ENCODE measurements at places on chromosomes 3 and 15.

DNA sequence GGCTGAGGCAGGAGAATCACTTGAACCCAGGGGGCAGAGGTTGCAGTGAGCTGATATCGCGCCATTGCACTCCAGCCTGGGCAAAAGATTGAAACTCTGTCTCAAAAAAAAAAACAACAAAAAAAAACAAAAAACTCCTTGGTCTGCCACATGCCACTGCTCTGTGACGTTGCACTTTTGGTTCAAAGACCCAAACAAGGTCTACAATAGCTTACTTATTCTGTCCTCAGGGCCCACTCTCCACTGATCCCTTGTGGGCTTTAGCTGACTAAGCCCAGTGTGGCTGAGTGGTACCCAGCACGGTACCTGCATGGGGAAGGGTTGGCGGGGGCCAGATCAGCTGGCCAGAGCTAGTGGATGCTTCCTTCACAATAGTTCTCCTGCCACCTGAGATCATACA is 1.8 kb downstream of the MON1A start:
- DNase-seq = no peak

GRCh38 chr3:15926871-15927270 is 129.1 kb upstream of the ANKRD28 start:
- no peak for DNase-seq

GRCh38 chr3:138332472-138333073 is 2.9 kb upstream of the NME9 start:
- DNase-seq = no peak

GRCh38 chr3:38059591-38059990 is 20.6 kb downstream of the DLEC1 start:
- no peak for DNase-seq

DNA sequence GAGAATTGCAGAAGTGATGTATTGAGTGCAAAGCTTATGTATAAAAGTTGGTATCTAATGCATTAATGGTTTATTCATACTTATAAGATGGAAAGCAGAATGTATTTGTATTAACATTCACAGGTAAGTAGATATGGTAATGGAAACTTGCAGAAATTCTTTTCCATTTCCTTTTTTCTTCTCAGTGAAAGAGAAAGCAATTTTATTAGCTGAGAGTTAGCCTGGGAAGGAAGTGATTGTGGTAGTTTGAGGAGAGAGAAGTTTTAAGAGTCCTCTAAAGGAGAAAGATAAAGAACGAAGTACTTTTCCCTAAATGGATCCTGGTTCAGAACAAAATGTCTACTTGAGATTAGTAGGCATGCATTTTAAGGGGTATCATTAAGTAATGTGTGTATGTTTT is 60.1 kb upstream of the OSTN start:
- DNase-seq = no peak

GRCh38 chr15:48719668-48720067 is 74.2 kb upstream of the FBN1 start:
- no peak for DNase-seq

GRCh38 chr15:82062479-82063454 is 16.9 kb upstream of the MEX3B start:
- DNase-seq = no peak

DNA sequence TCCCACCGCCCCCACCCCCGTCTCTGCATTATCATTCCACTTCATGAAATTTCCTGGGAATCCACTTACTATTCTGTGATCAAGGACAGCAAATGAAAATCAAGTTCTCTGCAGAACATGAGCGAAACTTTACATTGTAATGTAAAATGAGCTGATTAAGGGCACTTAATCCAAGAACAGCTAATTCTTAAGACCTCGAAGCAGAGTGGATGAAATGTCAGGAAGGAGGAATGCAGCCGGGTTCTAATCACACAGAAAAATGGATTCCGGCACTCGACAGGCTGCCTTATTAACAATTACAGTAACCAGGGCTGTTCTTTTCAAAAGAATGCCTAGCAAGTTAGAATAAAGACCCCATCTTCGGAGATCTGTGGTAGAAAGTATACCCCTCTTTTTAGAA is 57.5 kb downstream of the RFTN1 start:
- no peak for DNase-seq

DNA sequence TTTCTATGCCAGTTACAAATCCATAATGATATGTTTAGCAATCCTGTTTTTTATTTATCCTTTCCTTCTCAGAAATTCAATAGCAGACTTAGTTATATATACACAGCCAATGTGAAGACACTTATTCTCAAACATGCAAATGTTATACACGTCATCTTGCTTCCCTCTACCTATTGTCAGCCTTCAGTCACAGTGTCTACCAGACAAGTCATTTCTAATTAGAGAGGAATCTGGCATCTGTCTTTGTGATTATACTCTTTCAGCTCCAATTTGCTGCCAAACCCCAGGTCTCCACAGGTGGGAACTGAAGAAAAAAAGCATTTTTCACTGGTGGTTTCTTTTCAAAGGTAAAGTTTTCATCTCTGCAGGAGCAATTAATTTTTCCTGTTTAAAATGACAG is 793.1 kb downstream of the AGBL1 start:
- no peak for DNase-seq

- no peak for DNase-seq
Observed at GRCh38 chr3:29410220-29410619, 129.3 kb downstream of the RBMS3 start.

Data from left renal pelvis (tissue), 4 donors.